ENCODE measurements at places on chromosomes 3 and 15.

GRCh38 chr3:179098388-179099077 is 26.9 kb upstream of the ZMAT3 start:
- DNase-seq, result no peak

- DNase-seq, result no peak
Observed at GRCh38 chr15:53833134-53833624, 73.7 kb upstream of the WDR72 start.

- no peak for DNase-seq
Observed at GRCh38 chr3:171879472-171879871, 36.3 kb downstream of the TMEM212 start.

- no peak for DNase-seq
Observed at GRCh38 chr15:58538225-58538727, 106.5 kb downstream of the LIPC start.

GRCh38 chr3:98552232-98553020 is 20.6 kb downstream of the GPR15 start:
- no peak for DNase-seq

- DNase-seq, result no peak
Observed at GRCh38 chr15:60651101-60651500, 172.2 kb upstream of the ICE2 start.

GRCh38 chr15:46410705-46411104 is 775.9 kb downstream of the SQOR start:
- DNase-seq, result no peak

DNA sequence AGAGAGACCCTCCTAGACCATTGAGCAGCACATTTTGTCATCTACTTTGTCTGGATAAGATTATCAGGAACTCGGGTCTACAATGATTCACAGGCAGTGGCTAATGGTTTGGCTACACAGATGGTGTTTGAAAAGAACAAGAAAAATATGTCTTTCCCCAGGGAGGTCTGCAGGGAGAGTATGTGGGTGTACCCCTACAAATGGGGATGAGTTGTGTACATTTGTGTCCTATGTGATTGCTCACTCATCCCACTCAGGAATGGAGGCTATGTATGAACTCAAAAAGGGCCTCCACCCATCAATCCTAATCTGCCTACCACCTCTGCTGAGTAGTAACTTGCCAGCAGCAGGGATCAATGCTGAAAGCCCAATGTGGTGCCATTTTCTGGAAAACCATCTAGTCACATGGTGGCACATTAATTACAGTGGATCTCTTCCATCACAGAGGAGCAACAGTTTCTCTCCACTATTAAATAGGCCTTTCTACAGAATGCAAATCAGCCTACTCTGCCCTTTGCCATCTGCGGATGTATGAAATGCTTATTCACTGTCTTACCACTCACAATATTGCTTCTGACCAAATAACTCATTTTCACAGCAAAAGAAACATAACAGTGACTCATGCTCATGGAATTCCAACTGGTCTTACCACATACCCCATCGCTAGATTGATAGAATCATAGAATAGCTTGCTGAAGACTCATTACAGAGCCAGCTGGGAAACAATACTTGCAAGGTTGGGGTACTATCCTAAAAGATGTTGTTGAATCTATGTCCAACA is 48.3 kb upstream of the TRIM42 start:
- DNase-seq, result no peak

DNA sequence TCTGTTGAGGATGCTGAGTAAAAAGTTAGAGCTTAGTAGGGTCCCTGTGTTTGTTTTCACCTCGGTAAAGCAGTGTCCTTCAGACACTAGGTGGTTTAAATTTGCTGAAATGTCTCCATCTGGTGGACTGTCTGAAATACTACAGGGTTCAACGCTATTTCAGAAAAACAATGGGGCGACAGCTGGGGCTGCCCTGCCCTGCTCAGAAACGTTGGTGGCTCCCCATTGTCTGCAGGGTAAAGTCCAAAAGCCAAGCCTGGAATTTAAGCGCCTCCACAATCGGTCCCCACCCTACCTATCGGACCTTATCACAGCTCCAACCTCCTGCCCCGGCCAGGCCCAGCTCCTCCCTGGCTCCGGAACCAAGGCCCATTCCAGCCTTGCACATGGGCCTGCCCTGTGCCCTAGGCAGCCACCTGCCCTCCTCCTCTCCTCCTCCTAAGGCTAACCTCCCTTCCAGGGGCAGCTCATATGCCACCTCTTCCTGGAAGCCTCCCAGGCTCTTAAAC is 4.3 kb upstream of the TSEN2 start:
- no peak for DNase-seq

Measured in activated CD8-positive, alpha-beta memory T cell treated with anti-CD3 and anti-CD28 coated beads, Interleukin-2, amount 50 U/mL, for 4 hours (primary cell).